ENCODE measurements at places on chromosomes 1 and 21. TPM values are rescaled to one million over a fixed set of nuclear protein-coding genes. Genes with fewer than 3 reads are reported as not detected.

SLC30A2 gene
- total RNA-seq: 0.07 TPM

MRPS15 gene
- total RNA-seq: 164 TPM

SCYL3 gene
- total RNA-seq: 3.6 TPM

ITPKB gene
- total RNA-seq: 17.7 TPM

SLC9C2 gene
- not detected for total RNA-seq

TMPRSS3 gene
- not detected for total RNA-seq

DNA sequence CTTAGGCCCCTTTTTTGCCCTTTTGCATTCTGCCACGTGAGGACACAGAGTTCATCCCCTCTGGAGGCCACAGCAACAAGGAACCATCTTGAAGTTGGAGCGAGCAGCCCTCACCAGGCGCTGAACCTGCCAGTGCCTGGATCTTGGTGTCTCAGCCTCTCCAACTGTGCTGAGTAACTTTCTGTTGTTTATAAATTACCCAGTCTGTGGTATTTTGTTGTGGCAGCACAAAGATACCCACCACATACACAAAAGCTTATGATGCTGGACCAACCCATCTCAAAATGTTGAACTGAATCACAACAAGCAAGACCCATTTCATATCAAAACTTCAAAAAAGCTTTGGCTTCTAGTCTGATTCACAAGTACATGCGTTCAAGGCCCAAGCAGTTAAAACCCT lies 649.9 kb downstream of the KIF26B start:
- no peak for DNase-seq

DNA sequence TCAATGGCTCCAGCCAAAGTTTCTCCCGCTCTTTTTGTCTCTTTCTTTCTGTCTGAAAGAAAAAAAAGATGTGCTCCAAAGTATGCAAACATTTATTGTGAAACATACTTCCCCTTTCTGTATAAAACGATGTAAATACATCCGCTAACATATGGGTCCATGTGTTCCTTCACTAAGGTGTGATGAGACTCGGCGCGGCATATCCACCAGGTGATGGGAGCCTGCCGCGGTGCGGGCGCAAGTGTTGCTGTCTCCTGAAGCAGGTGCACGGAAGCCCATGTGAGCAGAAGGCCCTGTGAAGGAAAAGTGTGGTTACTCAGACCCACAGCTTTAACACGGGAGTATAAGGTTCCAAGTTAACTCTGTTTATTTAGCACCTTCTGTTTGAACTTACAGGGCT lies 466.6 kb upstream of the C1orf87 start:
- no peak for DNase-seq

DNA sequence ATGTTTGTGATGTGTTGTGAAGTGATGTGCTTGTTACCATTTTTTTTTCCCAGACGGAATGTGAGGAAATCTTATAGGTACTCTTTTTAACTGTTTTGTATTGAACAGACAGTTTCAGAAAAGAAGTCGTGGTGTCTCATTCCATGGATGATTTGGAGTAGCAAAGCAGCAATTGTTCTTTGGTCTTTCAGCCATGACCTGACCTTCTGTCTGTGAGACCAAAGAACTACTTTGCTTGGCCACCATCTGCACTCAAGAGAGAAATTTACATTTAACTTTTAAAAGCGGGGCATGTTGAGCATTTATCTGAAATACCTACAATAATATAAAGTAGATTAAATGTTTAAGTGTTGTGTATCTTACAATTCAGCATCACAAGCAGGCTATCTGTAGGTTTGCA lies 90.2 kb downstream of the SDCCAG8 start:
- DNase-seq: no peak

DNA sequence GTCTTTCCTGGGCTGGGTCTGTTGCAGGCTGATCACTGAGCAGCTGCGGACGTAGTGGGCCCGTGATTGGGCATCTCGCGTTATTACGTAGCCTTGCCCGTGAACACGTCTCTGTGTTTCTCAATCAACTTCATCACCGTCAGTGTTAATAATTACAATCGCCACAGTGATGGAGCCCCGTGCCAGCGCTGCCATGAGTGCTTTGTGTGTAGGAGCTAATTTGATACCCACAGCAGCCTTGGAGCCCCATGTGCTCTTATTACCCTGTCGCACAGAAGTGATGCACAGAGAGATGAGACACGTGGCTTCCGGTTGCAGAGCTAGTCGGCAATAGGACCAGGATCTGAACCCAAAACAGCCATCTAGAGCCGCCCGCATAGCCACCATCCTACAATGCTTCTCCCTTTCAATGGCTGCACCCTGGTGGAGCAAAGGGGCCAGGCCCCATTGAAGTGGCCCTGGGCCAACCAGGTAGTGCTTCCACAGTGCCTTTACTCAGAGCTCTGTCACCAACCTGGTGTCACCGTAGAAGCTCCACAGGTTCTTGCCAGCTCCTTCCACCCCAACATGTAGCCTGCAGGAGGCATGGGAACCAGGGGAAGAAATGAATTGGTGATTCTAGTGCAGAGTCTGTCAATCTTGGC lies 398.5 kb upstream of the VAMP3 start:
- DNase-seq: no peak

- no peak for DNase-seq
These were observed 127.8 kb upstream of the TIAM1 start for GRCh38 chr21:31471865-31472264.

- DNase-seq: no peak
These were observed 200.8 kb upstream of the VAMP3 start for GRCh38 chr1:7570311-7570710.

DNA sequence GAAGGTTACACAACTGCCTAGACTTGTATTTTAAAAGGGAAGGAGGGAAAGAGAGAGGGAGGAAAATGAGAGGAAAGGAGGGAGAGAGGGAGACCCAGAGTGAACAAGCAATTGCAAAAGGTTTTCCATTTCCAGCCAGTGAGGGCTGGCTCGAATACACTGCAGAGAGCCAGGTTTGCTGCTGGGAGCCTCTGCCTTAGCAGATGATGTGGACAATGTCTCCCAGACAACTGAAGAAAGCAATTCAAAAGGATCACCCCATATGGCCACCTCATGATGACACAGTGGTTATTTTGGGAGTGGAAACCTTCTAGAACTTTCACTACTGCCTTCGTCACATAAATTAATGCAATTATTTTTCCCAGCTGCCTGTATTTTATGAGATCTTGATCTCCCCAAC lies 86.4 kb downstream of the BCAR3 start:
- DNase-seq: no peak

- DNase-seq: no peak
These were observed 16.1 kb downstream of the ZBTB18 start for GRCh38 chr1:244066954-244067716.

DNA sequence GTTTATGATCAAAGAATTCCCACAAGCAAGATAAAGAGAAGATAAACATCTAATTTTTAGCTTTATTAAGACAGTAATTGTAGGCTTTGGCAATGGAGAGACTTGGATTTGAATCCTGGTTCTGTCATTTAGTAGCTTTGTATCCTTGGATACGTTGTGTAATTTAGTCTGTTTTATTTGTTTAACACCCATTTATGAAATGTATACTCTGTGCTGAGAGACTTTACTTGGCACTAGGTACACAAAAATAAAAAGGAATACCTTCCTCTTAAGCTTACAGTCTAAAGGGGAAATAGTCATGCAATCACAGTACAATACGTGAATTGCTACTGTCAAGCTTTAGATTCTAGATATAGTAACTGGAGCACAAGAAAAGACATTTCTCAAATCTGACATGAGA lies 23.8 kb downstream of the ZMPSTE24 start:
- no peak for DNase-seq

DNA sequence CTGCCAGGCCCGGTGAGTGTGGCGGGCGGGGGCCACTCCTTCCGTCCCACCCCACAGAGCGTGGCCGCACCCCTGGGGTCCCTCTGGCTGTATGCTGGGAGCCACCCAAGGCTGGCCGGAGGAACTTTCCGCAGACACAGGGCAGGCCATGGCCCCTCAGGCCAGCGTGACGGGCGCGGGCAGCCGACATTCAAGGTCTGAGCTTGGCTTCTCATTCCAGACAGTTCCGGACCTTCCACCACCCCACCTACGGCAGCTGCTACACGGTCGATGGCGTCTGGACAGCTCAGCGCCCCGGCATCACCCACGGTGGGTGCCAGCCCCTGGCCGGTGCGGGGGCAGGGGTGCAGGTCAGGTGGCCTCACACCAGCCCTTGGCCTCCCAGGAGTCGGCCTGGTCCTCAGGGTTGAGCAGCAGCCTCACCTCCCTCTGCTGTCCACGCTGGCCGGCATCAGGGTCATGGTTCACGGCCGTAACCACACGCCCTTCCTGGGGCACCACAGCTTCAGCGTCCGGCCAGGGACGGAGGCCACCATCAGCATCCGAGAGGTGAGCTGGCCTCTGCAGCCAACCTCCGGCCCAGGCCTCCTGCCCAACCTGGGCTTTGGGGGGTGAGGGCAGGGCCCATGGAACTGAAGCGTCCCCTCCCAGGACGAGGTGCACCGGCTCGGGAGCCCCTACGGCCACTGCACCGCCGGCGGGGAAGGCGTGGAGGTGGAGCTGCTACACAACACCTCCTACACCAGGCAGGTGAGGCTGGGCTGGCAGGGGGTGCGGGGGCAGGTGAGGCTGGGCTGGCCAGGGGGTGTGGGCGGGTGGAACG lies 7.3 kb downstream of the SCNN1D start:
- no peak for DNase-seq

- DNase-seq: no peak
These were observed 12.2 kb upstream of the CD2 start for GRCh38 chr1:116741836-116742565.

DNA sequence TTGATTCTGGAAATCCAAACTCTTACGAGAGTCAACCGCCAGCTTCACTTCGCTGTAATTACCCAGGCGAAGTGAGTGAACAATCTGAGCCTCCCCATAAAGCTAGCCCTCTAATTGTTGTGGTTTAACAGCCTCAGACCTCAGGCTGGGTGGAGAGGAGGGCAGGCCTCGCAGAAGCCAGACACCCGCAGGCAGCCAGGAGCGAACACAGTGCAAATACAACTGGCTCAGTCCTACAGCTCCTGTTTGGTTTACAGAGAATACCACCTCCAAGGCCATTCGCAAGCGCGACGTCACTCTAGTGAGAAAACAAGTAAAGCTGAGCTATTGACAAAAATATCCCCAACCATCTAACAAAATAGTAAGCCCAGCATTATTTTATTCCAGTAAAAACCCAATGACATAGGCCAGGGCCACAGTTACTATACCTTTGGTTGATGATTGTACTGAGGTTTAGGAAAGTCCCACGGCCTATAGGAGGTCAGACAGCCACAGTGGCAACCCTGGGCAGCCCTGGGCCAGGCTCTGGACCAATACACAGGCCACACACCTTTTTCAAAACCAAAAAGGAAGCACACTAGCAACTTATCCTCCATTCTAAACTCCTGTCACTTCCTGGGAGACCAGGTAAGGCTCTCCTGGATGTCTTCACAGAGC lies 163.3 kb downstream of the ETS2 start:
- no peak for DNase-seq

DNA sequence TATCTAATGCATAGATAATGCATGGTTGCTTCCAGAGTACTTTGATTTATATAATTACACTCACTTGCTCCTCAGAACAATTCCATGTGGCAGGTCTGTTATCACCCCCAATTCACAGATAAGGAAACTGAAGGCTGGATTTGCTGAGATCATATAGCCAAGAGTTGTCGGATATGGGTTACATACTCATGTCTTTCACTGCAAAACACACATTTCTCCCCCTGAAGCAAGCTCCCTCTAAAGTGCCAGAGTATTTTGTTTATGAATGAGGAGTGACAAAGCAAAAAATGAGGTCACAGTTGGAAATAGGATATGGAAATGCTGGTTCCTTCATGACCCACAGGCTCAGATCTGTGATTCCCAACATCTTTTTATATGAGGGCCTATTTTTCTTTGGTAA lies 134.2 kb downstream of the ROR1 start:
- DNase-seq: no peak

- no peak for DNase-seq
These were observed 969 bp upstream of the ALDH4A1 start for GRCh38 chr1:18903291-18903756.

DNA sequence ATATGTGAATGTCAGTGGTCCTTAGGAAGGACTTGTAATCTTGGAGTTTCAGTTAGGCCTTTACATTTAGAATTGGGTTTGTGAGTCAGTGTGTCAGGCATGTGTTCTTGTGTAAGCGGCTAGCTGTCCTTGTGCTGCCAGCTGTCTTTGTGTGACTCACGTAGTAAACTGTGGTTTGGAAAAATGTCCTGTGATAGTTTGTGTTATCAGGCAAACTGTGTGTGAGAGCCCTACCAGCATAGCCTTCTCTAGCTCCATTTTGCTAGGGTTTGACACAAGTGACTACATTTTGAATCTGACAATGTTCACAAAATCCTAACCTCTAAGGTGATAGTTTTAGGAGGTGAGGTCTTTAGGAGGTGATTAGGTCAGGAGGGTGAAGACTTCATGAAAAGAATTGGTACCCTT lies 6.9 kb upstream of the SLC35D1 start:
- peak; percentile 93 for DNase-seq

DNA sequence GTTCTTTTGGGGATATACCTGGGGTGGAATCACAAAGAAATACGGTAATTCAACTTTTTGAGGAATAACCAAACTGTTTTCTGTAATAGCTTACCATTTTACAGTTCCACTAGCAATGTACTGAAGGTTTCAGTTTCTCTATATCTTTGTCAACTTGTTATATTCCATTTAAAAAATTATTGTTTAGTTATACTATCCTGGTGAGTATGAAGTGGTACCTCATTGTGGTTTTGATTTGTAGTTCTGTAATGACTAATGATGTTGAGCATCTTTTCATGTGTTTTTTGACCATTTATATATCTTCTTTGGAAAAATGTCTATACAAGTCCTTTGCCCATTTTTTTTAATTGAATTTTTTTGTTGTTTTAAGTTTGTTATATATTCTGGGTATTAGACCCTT lies 39.4 kb downstream of the MAST2 start:
- DNase-seq: no peak

DNA sequence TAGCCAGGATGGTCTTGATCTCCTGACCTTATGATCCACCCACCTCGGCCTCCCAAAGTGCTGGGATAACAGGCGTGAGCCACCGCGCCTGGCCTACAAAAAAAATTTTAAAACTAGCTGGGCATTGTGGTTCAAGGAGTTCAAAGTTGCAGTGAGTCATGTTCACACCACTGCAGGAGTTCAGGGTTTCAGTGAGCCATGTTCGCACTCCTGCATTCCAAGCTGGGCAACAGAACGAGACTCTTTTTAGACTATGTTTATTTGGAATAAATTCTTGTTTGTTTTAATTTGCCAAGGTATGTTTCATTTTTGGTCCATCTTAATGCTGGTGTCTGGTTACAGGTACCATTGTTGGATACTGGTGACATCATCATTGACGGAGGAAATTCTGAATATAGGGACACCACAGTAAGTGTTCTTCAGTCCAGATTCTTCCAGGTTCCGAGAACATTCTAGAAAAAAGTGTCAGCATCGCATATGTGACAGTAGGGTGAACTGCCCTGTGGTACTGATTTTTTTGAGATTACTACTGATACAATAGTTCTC lies 3.9 kb downstream of the PGD start:
- DNase-seq: no peak

All from PC-3 (cell line).